ENCODE measurements at places on chromosomes 2 and 18.

DNA sequence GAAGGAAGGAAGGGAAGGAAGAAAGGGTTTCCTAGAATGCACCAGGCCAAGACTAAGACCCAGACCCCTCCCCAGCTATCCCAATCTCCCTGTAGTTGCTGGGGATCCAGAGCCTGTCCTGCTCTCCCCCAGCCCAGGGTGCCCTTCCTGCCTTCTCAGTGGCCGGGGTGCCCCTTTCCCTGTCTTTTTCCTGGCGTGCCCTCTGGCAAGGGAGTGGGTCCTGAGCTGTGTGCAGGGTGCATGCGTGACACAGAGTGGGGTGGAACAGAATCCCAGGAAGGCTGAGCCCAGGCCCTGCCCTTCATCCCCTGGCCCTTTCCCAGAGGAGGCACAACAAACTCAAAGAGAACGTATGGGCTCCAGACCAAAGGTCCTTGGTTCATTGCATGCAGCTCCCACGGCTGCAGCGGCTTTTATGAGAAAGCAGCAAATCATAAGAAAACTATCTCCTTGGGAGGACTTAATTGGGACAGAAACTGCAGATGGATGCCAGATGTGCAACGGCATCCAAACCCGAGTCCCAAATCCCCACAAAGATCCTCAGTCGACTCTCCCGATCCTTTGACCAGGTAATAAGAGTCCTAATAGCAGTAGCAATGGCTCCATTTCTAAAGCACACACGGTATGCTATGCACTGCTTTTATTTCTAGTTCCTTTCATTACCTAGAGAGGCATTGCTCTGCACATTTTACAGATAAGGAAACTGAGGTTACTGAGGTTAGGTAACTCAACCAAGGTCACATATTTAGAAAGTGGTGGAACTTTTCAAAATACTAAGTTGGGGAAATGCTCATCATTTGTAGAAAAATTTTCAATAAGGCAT is 12.7 kb upstream of the ARID5A start:
- H3K4me3 ChIP-seq = no peak overlapping the region
- H3K36me3 ChIP-seq = no peaks in the 10 kb centered on the region
- H3K27ac ChIP-seq = no peak overlapping the region
- no peak for DNase-seq

GRCh38 chr2:136393514-136393913 is 275.6 kb upstream of the CXCR4 start:
- no peak for DNase-seq
- H3K27ac ChIP-seq = no peak overlapping the region
- H3K36me3 ChIP-seq = no peaks in the 10 kb centered on the region

- H3K27ac ChIP-seq = no peak overlapping the region
- DNase-seq = no peak
- H3K36me3 ChIP-seq = peaks cover 4% of the 10 kb centered on the region
- no peaks in the 10 kb centered on the region for H3K27me3 ChIP-seq
- H3K4me1 ChIP-seq = no peaks in the 10 kb centered on the region
- no peak overlapping the region for H3K4me3 ChIP-seq
Observed at GRCh38 chr2:64551851-64552250, 27.7 kb downstream of the AFTPH start.

GRCh38 chr18:76451396-76452331 is 43.4 kb downstream of the ZNF516 start:
- peaks cover 5% of the 10 kb centered on the region for H3K4me1 ChIP-seq
- H3K36me3 ChIP-seq = no peaks in the 10 kb centered on the region
- peak overlapping the region; percentile 60 for H3K4me3 ChIP-seq
- DNase-seq = no peak

- no peak for DNase-seq
- no peak overlapping the region for H3K27ac ChIP-seq
- H3K4me3 ChIP-seq = no peak overlapping the region
- no peaks in the 10 kb centered on the region for H3K36me3 ChIP-seq
- H3K27me3 ChIP-seq = no peaks in the 10 kb centered on the region
- no peaks in the 10 kb centered on the region for H3K4me1 ChIP-seq
Observed at GRCh38 chr18:6649421-6650126, 79.9 kb upstream of the ARHGAP28 start.

GRCh38 chr2:33373986-33374385 is 102.5 kb upstream of the RASGRP3 start:
- H3K36me3 ChIP-seq = no peaks in the 10 kb centered on the region
- no peak overlapping the region for H3K4me3 ChIP-seq
- H3K27me3 ChIP-seq = no peaks in the 10 kb centered on the region

DNA sequence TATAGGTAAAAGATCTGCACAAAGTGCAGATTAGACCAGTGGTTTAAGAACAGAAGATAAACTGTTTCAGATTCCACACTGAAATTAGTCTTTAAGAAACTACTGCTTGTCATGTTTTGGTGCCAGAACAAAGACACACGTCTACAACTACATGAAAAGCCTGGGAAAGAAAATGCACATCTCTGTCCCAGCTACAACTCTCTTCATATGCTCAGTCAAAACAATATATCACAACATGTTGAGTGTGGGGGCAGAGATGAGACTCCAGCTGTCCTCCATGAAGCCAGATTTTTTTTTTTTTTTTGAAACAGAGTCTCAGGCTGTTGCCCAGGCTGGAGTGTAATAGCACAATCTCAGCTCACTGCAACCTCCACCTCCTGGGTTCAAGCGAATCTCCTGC is 52.6 kb upstream of the BIN1 start:
- DNase-seq = no peak
- no peaks in the 10 kb centered on the region for H3K27me3 ChIP-seq
- no peak overlapping the region for H3K4me3 ChIP-seq
- no peaks in the 10 kb centered on the region for H3K36me3 ChIP-seq
- no peaks in the 10 kb centered on the region for H3K4me1 ChIP-seq
- no peak overlapping the region for H3K27ac ChIP-seq

- H3K36me3 ChIP-seq = peaks cover 8% of the 10 kb centered on the region
- peak overlapping the region; percentile 4 for H3K4me3 ChIP-seq
- H3K27ac ChIP-seq = peak overlapping the region; percentile 90
- H3K4me1 ChIP-seq = peaks cover 75% of the 10 kb centered on the region
- H3K27me3 ChIP-seq = no peaks in the 10 kb centered on the region
Observed at GRCh38 chr2:98463551-98463971, 18.9 kb downstream of the INPP4A start.

- no peak overlapping the region for H3K4me3 ChIP-seq
- H3K4me1 ChIP-seq = no peaks in the 10 kb centered on the region
- H3K27me3 ChIP-seq = no peaks in the 10 kb centered on the region
- H3K36me3 ChIP-seq = no peaks in the 10 kb centered on the region
- no peak for DNase-seq
Observed at GRCh38 chr18:45169610-45170009, 445.7 kb upstream of the SLC14A2 start.

DNA sequence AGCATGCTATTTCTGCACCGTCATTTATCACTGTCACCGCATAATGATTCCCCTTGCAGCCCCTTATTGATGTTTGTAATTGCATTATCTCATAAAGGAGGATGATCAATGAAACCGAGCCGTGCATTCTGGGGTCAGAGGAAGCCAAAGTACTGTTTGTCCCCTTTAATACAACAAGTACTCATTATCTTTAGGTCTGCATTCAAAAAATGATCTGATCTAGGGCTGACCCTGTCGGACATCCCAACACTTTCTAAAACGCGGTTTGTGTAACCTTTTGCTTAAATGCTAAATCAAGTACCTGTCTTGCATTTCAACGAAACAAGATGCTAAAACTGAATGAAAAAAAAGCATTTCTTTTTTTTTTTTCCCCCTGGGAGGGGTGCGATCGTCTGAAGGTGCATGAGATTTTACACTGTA is 143.8 kb downstream of the MEIS1 start:
- H3K27ac ChIP-seq = no peak overlapping the region
- peaks cover 16% of the 10 kb centered on the region for H3K4me1 ChIP-seq
- no peak overlapping the region for H3K4me3 ChIP-seq
- H3K27me3 ChIP-seq = peaks cover 95% of the 10 kb centered on the region

DNA sequence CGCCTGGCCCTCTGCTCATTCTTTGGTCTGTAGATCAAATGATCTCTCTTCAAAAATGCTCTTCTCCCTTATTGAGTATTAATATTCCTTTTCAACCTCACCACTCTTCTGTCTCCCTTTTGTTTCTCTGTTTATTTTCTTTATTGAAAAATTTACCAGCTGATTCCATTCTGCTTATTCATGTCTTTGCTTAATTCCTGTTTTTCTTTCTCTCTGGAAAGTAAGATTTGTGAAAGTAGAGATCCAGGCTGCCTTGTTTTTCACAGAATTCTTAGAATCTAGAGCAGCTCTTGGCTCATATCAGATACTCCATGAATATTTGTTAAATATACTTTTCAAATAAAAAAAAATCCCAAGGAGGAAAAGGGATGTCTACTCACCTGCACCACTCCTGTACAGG is 157.0 kb downstream of the DOCK10 start:
- peaks cover 65% of the 10 kb centered on the region for H3K36me3 ChIP-seq
- no peak for DNase-seq
- no peak overlapping the region for H3K4me3 ChIP-seq
- H3K27me3 ChIP-seq = no peaks in the 10 kb centered on the region
- no peak overlapping the region for H3K27ac ChIP-seq

DNA sequence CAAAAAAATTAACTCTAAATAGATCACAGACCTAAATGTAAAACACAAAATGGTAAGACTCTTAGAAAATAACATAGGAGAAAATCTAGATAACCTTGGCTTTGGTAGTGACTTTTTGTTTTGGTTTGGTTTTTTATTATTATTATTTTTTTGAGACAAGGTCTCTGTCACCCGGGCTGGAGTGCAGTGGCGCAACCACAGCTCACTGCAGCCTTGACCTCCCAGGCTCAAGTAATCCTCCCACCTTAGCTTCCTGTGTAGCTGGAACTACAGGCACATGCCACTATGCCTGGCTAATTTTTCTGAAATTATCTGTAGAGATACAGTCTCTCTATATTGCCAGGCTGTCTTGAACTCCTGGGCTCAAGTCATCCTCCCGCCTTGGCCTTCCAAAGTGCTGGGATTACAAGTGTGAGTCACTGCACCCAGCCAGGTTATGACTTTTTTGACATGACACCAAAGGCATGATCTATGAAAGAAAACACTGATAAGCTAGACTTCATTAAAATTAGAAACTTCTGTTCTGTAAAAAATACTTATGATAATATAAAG is 88.0 kb downstream of the HNRNPLL start:
- H3K27me3 ChIP-seq = no peaks in the 10 kb centered on the region
- no peaks in the 10 kb centered on the region for H3K4me1 ChIP-seq
- H3K36me3 ChIP-seq = no peaks in the 10 kb centered on the region
- no peak overlapping the region for H3K4me3 ChIP-seq
- no peak overlapping the region for H3K27ac ChIP-seq

GRCh38 chr2:129464036-129464435 is 515.4 kb upstream of the RAB6C start:
- H3K36me3 ChIP-seq = no peaks in the 10 kb centered on the region
- H3K27me3 ChIP-seq = no peaks in the 10 kb centered on the region
- H3K4me3 ChIP-seq = no peak overlapping the region
- H3K4me1 ChIP-seq = no peaks in the 10 kb centered on the region
- no peak for DNase-seq
- no peak overlapping the region for H3K27ac ChIP-seq

GRCh38 chr2:232292395-232293154 is 86.0 kb upstream of the ALPP start:
- no peak overlapping the region for H3K4me3 ChIP-seq
- H3K27me3 ChIP-seq = no peaks in the 10 kb centered on the region
- peaks cover 6% of the 10 kb centered on the region for H3K36me3 ChIP-seq
- peak overlapping the region; percentile 47 for H3K27ac ChIP-seq
- no peak for DNase-seq

GRCh38 chr2:56117764-56118163 is 66.0 kb upstream of the CCDC85A start:
- DNase-seq = no peak
- H3K36me3 ChIP-seq = no peaks in the 10 kb centered on the region
- no peak overlapping the region for H3K4me3 ChIP-seq

GRCh38 chr2:239341146-239341732 is 59.6 kb downstream of the HDAC4 start:
- H3K27ac ChIP-seq = no peak overlapping the region
- no peak overlapping the region for H3K4me3 ChIP-seq
- H3K36me3 ChIP-seq = peaks cover 20% of the 10 kb centered on the region
- H3K4me1 ChIP-seq = peaks cover 37% of the 10 kb centered on the region
- peak; percentile 47 for DNase-seq

Measured in thymus (tissue), 14 donors.